ENCODE measurements at places on chromosomes 4 and X.

DNA sequence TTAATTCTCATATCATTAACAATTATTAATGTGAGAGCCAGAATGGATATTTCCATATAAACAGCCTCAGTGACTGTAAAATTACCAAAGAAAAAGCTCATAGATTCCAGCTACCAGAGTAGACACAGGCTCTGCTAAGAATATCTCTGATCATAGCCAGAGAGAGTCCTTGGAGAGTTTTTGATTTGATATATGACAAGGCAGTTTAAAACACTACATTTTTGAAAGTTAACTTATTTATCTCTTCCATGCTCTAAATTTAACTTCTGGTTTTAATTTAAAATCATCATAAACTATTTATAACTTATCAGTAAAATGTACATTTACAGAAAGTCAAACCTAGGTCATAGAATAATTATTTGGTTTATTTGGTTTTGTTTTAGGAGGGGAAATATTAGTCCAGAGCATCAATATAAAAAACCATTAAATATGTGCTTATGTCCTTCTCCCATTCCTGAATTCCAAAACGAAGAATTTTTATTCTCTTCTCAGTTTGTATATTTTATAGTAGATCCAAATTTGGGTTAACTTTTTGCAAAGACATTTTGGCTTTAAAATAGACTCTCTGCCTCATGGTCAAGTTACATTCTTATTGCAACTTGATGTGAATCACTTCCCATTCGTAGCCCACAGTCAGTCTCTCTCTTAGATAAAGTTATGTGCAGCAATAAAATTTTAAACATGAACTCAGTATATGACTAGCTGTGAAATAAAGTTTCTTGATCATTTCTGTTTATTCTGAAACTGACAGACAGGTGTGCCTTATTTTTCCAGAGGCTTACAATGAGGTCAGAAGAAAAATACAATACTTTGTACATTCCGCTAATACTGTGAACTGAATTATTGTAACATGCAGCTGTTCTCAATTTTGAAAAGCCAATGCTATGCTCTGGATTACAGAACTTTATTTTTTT lies 267.1 kb downstream of the PAPSS1 start:
- DNase-seq, result no peak

GRCh38 chr4:166399021-166399420 lies 526.0 kb downstream of the TLL1 start:
- no peak for DNase-seq

- no peak for DNase-seq
Observed at GRCh38 chrX:34654696-34655490, 2.2 kb downstream of the TMEM47 start.

GRCh38 chrX:116317409-116317808 lies 119.0 kb upstream of the SLC6A14 start:
- no peak for DNase-seq

DNA sequence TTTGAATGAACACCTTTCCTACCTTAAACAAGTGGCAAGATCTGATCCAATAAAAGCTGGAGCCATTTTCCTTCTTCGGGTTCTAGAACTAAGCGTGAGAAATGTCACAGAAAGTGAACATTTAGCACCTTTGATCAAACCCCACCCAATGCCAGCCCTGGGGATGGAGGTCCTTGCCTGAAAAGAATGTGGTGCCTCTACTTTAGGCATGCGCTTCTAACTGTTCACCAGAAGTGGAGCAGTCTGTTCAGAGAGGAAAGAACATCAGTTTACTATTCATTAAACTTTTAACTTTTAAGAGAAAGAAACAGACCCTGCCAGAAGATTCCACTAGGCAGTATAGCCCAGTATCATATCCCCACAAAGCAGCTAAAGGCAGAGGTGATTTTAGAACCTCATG lies 75.9 kb downstream of the INTS12 start:
- no peak for DNase-seq

DNA sequence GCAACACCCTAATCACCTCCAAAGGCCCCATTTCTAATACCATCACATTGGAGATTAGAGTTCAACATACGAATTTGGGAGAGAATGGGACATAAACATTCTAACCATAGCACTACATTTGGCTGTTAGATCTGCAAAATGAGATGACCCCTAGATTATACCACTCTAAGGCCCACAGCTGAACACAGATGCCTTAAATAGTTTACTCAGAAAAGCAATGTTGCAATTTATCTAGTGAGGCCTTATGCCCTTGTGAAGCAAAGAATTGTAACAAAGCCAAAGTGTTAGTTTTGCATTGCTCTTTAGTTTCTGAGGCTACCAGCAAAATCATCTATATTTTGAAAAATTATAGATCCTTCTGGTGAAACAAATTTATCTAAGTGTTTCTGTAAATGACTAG lies 31.6 kb upstream of the ARHGEF6 start:
- no peak for DNase-seq

DNA sequence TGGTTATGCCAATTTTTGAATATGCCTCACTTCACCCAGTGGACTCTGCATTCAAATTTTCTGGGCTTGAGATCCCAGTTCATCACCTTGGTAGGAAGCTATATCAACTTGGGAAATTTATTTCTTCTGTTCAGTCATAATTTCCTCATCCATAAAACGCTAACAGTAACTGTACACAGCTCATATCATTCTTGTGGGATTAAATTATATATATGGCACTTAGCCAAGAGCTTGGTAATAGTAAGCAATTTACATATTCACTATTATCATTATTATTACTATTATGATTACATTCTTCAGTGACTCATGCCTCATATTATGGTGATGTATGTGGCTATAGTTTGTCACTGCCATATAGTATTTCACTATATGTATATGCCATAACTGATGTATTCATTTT lies 177.6 kb downstream of the CPE start:
- DNase-seq, result no peak

DNA sequence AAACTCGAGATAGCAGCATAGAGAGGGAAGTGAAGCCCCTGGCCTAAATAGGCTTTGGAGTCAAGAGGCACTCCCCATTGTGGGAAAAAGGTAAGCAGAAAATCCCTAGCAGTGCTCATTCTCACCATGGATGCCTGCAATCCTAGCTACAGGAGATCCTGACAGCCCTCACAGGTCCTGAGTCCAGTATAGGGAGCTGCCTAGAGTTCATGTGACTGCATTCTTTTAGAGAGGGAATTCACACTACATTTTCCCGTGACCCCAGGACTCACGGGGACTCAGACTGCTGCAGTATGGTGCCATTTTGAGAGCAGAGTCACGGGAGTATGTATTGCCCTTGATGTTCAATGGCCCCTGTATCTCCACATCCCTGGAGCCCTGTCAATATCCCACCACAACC lies 82.4 kb downstream of the MAGED1 start:
- no peak for DNase-seq

- peak; percentile 18 for DNase-seq
Observed at GRCh38 chr4:47933840-47934239, 19.5 kb upstream of the NFXL1 start.

DNA sequence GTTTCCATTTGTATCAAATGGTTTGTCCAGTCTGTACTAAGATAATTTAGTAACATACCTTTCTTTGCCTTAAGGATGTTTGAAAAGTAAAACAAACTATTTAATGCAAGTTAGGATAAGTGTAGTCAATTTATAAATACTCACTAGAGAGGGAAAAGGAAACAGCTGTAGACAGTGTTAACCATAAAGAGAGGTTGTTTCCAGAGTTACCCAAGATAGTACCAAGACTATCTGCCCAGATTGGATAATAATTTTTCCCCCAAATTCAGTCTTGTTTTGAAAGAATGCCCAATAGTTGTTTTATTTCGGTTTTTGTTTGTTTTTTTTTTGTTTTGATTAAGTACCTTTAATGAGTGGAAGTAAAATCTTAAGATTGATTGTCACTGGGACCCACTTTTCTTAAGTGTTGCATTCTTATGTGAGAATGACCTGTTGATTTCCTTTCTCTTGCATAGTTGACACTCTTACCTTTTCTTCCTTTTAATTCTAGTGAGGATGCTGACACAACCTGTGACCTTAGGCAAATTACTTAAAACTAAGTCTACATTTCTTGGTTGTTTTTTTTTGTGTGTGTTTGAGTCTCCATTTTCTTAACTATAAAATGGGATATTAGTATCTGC lies 12.8 kb downstream of the AFF1 start:
- DNase-seq, result no peak

GRCh38 chr4:168880811-168881595 lies 129.1 kb downstream of the CBR4 start:
- DNase-seq, result no peak

GRCh38 chr4:30839583-30840520 lies 119.7 kb downstream of the PCDH7 start:
- peak; percentile 79 for DNase-seq

DNA sequence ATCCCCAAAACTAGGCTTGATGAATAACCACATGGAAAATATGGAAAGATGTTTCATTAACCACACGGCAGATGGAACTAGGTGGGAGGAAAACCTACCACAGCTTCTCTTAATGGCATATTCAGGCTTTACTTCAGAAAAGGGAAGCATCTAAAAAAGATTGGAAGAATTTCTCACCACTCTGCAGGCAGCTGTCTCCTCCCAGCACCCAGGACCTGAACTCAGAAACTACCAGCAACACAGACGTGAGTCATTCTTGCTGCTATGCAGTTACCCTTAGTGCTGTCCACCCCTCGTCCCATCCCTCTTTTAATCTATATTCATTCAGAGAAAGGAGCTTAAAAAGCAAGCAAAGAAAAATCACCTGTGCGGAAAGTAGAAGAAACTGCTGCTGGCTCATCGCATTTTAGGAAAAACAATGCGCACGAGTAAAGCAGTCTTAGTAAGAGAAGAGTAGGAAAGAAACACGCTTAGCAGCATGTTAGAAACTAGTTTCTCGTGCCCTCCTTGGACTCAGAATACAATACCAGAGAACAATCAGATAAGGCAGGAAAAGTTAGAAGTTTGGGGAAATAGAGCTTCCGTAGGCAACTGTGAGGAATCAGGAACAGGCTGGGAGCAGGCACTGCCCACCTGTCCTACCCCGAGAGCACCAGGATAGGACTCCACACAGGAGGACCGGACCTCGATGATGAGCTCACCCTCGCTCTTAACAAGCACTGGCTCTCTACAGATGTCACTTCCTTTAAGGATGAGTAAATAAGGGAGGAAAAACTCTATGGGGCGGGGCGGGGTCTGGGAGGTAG lies 48.1 kb upstream of the ENPP6 start:
- DNase-seq, result no peak

- no peak for DNase-seq
Observed at GRCh38 chr4:93687304-93687703, 141.2 kb upstream of the ATOH1 start.

GRCh38 chr4:67019686-67020437 lies 525.4 kb downstream of the CENPC start:
- no peak for DNase-seq

DNA sequence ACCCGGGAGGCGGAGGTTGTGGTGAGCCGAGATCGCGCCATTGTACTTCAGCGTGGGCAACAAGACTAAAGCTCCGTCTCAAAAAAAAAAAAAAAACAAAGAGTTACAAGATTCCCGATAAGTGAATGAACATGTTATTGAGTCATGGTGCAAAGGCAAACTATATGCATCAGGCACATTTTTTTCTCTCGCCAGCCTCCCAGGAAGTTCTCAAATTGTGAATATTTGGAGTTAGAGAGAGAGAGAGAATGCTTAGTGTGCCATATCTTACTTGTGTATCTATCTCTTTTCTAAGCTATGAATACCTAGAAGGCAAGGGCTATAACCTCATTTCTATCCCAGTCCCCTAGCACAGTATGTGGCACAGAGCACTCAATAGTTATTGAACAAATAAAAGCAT lies 400.8 kb downstream of the RPA4 start:
- DNase-seq, result no peak

DNA sequence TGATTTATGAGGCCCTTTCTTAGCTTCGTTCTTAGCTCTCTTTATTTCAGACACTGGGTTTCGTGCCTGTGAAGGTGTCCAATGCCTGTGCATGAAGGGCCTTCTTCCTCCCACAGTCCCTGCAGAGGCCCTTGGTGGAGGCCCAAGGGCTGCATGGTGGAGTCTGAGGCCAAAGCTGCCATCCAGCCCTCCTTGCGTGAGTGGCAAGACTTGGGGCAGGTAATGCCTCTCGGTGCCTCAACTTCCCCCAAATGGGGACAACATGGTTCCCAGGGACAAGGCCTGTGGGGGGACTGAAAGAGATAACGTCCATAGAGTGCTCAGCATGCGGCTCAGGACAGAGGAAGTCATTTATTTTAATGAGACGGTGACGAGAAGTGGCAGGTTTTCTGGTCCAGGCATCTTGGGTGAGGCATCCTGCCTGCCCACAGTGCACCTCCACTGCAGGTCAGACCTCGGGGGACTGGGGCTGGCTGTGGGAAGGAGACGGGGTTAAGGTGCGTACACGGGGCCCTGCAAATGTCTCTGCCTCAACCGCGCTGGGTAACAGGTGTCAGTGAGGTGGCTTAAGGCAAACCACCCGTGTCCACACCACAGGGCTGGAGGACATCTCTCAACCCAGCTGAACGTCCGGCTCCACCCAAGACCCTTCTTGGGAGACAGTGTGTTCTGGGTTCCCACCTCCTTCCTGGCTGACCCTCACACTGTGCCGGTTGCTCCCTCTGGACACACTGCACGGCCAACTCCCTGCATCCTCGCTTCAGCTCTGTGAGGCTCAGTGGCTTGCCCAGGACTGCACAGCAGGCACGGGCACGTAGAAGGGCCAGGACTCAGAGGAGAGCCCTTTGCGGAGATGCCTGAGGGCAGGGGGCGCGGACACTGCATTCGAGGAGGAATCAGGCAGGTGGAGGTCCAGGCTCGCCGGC lies 50.5 kb downstream of the PSAPL1 start:
- no peak for DNase-seq

GRCh38 chr4:16227462-16227868 lies 1.2 kb upstream of the TAPT1 start:
- no peak for DNase-seq

GRCh38 chr4:97761445-97762114 lies 381.7 kb downstream of the STPG2 start:
- DNase-seq, result no peak

DNA sequence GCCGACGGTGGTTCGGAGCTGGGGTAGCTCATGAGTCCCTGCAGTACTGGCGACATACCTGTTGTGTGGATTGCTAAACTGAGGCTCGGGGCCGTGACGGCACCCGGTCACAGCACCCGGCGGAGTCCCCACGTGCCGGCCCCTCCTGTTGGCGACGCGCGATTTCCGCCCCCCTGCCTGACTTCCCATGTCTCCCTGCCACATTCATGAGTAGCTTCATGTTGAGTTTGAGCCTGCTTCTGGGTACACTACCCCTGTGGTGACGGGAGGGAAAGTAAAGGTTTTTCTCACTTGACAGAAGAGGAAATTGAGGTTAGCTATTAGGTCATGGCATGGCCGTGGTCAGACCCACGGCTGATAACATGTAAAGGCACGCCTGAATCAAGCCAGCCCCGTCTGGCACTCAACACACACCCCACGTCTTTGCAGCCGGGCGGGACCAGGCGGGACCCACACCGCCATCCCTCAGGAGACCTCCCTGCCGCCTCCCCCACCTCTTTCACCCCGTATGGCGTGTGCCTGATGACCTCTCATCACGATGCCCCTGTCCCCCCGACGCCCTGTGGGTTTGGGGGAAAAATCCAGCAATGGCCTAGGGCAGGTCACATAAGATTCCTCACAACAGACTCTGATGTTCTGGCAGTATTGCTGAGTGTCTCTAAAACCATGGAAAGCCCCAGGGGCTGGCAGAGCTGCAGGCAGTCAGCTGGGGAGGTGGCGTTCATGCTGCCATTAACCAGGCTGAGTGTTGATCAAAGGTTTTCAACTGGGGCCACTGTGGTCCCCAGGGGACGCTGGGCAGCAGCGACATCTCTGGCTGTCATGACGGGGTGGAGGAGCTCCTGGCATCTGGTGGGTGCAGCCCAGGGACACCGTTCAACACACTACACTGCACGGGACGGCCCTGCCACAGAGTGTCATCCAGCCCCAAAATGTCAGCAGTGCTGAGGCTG lies 29.2 kb downstream of the P2RY8 start:
- no peak for DNase-seq

All from NCI-H446 treated with DMSO at 0.1 percent for 48 hours (cell line).